ENCODE measurements at places on chromosomes 5 and 9.

- no peak for DNase-seq
Observed at GRCh38 chr9:120775859-120776258, 17.4 kb downstream of the FBXW2 start.

DNA sequence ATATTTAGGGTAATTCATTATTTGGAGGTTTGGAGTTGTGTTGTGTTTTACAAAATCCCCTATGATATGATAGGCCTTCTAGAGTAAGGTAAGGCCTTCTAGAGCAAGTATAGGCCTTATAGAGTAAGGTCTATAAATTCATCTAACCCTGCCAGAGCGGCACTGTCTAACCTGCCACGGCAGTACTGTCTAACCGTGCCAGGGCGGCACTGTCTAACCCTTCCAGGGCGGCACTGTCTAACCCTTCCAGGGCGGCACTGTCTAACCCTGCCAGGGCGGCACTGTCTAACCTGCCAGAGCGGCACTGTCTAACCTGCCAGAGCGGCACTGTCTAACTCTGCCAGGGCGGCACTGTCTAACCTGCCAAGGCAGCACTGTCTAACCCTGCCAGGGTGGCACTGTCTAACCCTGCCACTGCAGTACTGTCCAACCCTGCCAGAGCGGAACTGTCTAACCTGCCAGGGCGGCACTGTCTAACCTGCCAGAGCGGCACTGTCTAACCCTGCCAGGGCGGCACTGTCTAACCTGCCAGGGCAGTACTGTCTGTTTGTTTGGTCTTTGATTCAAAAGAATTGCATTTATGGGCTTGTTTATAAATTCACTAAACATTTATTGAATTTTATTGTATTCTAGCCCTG is 9.6 kb downstream of the RNF20 start:
- DNase-seq = no peak

DNA sequence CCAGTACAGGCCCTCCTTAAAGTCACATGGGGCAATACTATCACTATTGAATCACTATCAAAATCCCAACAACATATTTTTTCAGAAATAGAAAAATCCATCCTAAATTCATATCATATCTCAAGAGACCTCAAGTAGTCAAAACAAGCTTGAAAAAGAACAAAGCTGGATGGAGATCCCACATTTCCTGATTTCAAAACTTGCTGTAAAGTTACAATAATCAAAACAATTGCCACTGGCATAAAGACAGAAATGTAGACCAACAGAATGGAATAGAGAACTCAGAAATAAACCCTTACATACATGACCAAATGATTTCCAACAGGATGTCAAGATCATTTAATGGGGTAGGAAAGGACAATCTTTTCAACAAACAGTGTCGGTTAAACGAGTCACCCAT is 41.3 kb upstream of the CDKN2AIPNL start:
- no peak for DNase-seq

- no peak for DNase-seq
Observed at GRCh38 chr9:105419816-105420597, 27.8 kb upstream of the FSD1L start.

- DNase-seq = no peak
Observed at GRCh38 chr5:142316051-142316450, 8.8 kb downstream of the SPRY4 start.

DNA sequence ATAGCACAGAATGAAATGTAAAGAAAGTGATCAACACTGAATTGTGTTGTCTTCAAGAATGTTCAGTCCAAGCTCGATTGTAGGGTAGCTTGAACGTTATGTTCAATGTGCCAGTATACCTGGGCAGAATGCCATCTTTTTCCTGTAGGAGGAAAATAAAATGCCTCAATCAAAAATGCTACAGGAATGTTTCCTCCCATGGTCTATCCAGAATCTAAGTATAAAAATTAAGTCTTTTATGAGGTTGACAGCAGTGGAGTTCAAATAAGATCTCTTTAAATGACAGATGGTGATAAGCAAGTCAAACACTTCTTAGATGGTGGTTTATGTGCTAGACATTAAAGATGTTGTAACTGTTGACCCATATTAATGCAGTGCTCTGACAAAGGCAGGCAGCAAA is 488.6 kb downstream of the CSNK1G3 start:
- no peak for DNase-seq

- no peak for DNase-seq
Observed at GRCh38 chr9:13158986-13159385, 120.5 kb downstream of the MPDZ start.

DNA sequence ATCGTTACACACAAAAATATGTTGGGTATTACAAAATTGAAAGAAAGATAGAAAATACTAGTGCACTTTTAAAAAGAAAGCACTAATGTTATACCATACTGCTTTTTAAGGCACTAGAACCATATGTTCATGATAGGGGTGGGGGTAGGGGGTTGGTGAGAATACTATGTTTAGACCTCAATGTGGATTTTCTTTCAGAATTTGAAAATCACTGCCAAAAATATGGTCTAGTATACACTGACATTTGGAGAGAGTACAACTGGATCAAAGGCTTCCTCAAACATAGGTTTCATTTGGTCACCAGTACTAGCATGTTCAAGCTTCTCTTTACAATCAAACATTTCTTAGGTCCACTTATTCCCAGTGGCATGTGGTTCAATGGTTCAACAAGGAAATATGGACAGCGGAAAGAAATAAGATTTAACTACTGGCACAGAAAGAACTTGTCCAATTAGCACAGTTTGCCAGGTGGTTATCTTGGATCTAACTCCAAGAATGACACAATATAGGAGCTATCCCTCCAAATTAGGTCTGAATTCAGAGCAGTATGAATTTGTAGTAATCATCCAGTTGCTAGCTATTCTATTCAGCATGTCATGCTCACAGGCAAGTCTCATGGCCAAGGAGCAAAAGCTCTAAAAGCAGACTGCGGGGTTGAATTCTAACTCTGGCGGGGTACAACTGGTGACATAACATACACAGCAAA is 139.3 kb downstream of the SLC24A2 start:
- DNase-seq = no peak

DNA sequence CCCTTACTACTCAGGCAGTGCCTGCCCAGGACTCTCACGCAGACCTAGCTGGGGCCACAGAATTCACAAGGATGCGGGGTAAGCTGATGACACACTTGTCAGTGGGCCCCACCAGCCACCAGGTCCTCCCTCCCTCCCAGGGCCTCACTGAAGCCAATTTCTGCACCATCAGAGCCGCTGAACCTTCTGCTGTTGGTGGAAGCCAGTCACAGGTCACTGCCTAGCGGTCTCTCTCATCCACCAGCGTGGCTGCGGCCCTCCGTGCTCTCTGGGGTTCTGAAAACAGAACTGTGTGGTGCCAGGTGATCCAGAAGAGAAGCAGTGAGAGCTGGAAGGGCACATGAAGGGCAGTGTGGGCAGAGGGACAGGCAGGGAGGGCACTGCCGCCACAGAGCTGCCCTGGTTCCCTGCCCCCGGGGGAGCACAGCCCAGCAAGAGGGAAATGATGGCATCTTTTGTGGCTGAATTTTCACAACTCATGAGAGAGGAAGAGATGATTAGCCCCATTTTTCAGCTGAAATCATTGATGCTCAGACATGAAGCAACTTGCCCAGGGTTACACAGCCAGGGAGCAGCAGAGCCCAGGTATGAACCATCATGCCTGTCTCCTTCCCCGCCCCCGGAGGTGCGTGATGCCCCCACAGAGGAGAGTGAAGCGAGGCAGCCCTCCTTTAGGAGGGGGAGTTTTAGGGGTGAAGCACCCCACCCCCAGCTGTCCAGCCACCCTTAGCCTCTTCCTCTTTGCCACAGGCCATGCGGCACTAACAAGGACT is 41.4 kb upstream of the CPLX2 start:
- no peak for DNase-seq

DNA sequence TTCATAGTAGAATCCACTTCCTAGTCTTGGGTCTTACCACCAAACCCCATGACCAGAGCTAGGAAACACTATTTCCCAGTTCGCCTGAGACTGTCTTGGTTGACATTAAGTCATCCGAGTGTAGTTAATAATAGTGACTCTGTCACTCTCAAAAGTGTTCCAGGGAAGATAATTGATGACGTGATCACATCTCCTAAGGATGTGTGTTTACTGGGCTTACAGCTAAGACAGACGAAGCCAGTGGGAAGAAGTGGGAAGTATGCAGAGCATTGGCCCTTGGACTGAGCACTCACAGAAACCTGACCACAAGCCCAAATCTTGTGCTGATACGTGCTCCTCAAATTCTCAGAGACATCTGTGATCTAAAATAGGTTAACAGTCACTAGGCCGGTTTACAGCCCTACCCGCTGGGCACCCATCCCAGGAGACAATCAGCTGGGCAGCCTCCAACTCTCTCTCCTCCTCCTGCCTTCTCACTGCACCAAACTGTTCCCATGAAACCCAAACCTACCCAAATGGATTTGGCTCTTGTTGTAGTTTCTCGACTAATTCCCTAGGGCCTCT is 316.6 kb downstream of the TLE1 start:
- no peak for DNase-seq

DNA sequence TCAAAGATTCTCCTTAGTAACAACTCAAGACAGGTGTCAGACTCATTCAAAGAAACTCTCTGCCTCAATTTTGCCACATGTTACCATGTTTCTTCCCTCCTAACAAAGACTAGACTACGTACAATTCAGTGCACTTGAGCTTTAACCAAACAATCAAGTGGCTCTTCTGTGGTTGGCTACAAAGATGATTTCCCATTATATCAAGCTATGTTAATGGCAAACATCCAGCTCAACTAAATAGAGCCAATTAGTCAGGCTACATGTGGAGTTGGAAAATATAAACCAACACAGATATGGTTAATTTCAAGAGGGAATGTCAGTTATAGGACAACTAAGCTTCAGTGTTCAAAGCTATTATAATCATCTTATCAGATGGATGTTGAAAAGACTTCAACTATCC is 29.2 kb upstream of the ADRA1B start:
- DNase-seq = no peak

- DNase-seq = no peak
Observed at GRCh38 chr5:87099968-87100367, 167.7 kb upstream of the RASA1 start.

DNA sequence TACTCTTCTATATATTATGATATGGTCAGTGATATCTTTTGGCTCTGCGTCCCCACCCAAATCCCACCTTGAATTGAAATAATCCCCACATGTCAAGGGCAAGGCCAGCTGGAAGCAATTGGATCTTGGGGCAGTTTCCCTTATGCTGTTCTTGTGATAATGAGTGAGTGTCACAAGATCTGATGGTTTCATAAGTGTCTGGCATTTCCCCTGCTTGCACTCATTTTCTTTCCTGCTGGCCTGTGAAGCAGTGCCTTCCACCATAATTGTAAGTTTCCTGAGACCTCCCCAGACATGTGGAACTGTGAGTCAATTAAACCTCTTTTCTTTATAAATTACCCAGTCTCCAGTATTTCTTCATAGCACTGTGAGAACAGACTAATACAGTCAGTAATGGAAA is 45.0 kb upstream of the TNC start:
- DNase-seq = no peak

DNA sequence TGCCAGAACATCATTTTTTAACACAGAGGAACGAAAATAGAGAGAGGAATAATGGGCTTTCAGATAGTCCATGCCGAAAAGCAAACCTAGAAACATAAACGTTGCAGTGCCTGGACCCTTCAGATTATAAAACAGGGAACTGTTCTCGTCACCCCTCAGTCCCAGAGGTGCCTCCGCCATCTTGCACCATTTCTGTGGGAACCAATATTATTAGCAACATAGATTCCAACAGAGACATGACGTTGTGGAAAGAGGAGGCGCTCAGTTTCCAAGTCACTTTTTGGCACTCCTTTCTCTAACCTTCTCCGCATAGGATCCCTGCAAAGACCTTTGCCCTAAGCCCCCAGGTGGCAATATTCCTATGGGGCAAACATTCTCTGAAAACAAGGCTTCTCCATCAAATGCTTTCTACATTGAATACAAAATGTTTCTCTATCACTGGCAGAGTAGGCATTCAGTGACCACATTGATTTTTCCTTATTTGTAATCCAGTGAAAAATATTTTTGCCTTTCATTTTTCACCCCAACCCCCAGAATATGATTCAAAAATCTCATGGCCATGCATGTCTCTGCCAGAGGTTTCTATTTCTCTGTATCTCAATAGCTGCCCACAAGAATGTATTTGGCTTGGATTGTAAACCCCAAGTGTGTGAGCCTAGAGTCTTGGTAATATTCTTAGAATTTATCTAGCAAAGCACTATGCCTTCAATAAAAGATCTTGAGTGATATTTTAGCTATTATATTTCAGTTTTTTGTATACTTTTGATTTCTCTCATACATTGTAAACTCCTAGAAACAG is 500.8 kb upstream of the WWC1 start:
- DNase-seq = no peak

DNA sequence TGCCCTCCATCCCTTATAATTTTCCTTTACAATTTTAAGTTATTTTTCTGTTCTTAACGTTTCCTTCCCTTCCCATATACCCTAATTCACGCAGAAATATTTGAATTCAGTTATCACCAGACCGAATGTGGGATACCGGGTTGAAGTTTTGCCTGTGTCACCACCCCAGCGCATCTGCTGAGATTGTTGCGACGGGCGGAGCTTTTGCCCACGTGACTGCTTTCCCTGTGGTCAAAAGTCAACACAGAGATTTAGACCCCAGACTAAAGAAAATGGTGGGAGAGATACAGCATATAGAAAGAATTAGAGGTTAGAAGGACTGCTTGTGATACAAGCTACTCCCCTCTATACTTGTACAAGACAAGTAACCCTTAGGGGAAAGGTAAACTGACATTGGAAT is 326.4 kb upstream of the CTNND2 start:
- DNase-seq = no peak
